ENCODE measurements at places on chromosomes 13 and 19.

GRCh38 chr19:16118489-16119033, 6.9 kb downstream of the RAB8A start:
- DNase-seq = no peak

DNA sequence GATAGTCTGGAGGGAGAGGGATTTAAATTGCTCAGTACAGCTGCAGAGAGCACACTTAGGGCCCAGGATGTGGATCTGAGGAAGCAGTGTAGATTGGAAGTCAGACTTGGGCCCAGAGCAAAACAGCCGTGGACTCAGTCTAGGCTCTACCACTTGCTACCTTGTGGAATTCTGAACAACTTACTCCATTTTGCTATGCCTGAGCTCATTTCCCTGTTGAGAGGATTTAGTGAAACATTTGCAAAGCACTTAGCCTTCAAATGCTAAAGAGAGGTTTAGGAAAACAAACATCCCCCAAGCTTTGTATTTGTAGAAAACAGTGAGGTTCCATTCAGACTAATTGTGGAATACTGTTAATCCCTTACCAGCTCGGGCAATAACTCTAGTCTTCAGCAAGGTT, 453.4 kb upstream of the ZNF507 start:
- no peak for DNase-seq

GRCh38 chr13:65943024-65943423, 1287.1 kb downstream of the PCDH9 start:
- DNase-seq = peak; percentile 36

DNA sequence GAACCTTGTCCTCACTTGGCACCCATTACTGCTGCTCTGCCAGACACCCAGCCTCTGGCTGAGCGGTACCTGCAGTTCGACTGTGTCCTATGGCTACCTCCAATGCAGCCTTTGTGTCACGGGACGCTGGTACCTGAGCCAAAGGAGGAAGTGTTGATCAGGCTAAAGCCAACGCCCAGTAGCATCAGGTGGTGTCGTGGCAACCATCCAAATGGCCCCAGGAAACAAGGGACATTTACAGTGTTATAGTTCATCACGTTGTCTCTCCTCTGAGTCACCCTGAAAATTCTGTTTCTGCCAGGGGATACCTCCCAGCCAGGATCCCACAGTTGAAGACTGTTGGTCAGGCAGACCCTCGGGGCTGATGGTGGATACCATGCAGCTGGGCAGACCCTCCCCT, 10.1 kb downstream of the RHPN2 start:
- no peak for DNase-seq

GRCh38 chr19:47230054-47230920, 712 bp downstream of the BBC3 start:
- DNase-seq = peak; percentile 74

- no peak for DNase-seq
These were observed 41.3 kb downstream of the RCBTB2 start for GRCh38 chr13:48491423-48492095.

- DNase-seq = no peak
These were observed 173.6 kb downstream of the NALCN start for GRCh38 chr13:101242720-101243119.
